B cell (primary cell): ENCODE measurements at places on chromosomes 7 and 10. TPM values are rescaled to one million over a fixed set of nuclear protein-coding genes. Genes with fewer than 3 reads are reported as not detected.

DNA sequence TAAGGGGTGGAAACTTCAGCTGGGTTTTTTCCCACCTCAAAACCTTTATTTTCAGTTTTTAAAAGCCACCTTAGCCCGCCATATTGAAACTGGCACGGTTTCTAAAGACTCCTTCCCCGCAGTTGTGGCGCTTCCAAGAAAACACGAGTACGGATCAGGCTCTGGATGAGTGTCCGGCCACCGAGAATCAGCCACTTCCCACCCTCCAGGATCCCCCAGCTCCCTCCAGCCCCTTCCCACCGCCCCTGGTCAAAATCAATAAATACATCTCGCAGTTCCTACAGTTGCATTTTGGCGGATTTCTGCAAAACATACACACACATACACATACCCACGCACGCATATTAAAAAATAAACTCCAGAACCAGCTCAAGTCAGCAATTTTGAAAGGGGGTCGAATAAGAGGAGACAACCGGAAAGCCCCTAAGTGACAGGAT lies 1.1 kb downstream of the SFMBT2 start:
- no peak for DNase-seq

- no peak for DNase-seq
Observed at GRCh38 chr7:85749696-85750453, 563.0 kb upstream of the SEMA3D start.

Gene CCDC146
- total RNA-seq, result 8.5 and 10.2 TPM in 2 replicates

Gene STEAP4
- total RNA-seq, result not detected in 2 replicates

DNA sequence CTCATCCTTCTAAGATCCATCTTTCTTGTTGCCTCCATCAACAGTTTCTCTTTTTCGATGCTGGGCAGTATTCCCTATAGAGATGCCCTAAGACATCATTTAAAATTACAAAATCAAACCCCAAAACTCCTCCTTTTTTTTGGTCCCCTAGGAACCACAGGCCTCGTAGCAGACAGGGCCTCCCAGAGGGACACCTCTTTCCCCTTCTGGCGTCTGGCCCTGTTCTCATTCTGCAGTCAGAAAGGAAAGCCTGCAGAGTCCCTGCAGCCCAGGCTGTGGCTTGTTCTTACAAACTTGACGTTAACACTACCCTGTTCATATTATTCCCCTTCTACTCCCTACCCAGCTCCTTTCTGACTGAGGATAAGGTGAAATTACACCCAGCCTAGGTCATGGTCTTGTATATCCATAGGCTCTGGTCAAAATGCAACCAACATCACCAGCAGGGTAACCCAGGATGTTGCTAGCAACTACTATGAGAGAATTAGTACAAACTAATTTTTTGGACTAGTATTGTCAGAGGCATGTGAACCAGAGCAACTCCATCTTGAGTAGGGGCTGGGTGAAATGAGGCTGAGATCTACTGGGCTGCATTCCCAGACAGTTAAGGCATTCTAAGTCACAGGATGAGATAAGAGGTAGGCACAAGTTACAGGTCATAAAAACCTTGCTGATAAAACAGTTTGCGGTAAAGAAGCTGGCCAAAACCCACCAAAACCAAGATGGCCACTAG lies 3.5 kb upstream of the EPHA1 start:
- no peak for DNase-seq

GRCh38 chr7:2631946-2632732 lies at the start of gene TTYH3:
Gene TTYH3 (plus strand): TSS chr7:2631986. CDS start chr7:2632156, 170 bp downstream.
- no peak for DNase-seq

DNA sequence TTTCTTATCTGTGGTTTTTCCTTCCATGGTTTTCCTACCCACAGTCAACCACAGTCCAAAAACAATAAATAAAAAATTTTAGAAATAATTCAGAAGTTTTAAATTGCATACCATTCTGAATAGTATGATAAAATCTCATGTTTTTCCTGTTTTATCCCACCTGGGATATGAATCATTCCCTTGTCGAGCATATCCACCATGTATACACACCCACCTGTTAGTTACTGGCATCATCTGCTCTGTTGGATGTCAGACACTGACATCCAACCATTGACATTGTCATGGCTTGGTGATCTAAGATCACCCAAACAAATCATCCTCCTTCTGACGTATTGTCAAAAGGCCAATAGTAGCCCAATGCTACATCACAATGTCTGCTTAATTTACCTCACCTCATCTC lies 749.8 kb downstream of the TNS3 start:
- no peak for DNase-seq

DNA sequence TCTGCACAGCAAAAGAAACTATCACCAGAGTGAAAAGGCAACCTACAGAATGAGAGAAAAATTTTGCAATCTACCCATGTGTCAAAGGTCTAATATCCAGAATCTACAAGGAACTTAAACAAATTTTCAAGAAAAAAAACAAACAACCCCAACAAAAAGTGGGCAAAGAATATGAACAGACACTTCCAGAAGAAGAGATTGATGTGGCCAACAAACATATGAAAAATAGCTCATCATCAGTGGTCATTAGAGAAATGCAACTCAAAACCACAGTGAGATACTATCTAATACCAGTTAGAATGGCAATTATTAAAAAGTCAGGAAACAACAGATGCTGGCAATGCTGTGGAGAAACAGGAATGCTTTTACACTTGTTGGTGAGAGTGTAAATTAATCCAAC lies 7.1 kb upstream of the MKLN1 start:
- DNase-seq, result no peak

DNA sequence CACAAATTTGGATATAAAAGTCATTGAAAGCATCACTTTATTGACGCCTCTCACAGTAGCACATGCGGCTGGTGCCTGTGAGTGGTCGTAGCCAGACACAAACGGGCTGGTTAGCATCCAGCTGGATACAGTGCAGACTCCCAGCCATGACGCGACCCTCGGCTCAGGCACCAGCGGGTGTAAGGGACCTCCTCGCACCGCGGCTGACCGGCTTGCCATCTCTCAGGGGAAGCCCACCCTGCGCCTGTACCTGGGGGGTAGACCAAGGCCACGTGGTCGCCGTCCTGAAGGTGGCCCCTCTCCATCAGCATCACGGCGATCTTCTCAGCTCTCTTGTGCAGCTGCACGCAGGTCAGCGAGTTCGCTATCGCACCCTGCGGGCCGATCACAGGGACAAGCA lies 213.8 kb downstream of the ZMYND11 start:
- DNase-seq, result no peak

Gene CDH23
- 0.37 and 0.39 TPM in 2 replicates for total RNA-seq

Gene ZNF680
- 27.3 and 27.8 TPM in 2 replicates for total RNA-seq

GRCh38 chr10:32005050-32005449 lies 51.2 kb downstream of the KIF5B start:
- peak; percentile 57 for DNase-seq

DNA sequence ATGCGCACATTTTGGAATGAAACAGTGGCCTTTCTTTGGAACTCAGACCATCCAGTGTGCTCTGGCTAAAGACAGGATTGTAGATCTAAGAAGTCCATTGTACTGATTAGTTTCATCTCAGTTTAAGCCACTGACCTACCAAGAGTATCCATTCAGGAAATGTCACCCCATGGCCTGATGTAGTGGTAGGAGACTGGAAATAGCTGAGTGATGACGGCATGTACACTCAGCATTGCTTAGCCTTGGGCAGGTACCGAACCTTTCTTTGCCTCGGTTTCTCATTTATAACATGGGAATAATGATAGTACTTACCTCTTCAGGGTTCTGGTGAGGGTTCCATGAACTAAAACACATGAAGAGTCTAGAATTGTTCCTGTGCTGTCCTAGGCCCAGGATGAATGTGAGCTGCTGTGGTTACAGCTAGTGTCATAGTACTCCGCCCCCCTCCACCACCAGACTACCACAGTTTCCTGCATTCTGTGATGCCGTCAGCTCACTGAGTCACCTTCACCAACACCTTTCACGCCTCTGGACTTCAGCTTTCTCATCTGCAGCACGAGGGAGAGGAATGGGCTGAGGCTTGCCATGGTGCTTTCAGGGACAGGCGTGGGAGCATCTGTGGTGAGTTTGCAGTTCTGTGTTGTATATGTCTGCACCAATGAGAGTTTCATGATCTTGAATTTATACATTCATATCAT lies 484.0 kb upstream of the GALNT17 start:
- DNase-seq, result peak; percentile 9

Gene PSD
- 0.81 and 1.6 TPM in 2 replicates for total RNA-seq

Gene LAMB4
- total RNA-seq, result not detected in 2 replicates

Gene ZNF722
- not detected in 2 replicates for total RNA-seq

Gene ELAPOR2
- total RNA-seq, result 8.3 and 11.1 TPM in 2 replicates

DNA sequence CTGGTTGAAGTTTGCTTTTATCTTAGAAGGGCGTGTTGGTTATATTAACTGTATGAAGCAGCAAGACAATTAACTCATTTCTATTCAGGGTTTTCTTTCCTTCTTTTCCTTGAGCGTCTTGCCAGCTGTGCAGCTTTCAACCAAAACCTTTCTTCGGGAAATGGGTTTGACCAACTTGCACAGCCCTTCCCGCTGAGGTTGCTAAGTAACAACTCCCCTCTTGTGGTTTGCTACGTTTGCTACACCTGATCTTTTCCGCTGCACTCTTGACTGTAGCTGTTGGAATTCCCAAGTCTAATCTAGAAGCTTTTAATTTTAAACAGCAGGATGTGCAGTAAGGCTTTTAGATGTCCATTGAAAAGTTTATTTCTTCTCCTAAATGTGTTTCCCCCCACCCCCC lies 116.9 kb downstream of the CDCA7L start:
- no peak for DNase-seq

GRCh38 chr10:100364735-100365391 lies 17.8 kb downstream of the SCD start:
- DNase-seq, result no peak

Gene SHH
- not detected in 2 replicates for total RNA-seq

GRCh38 chr10:11150231-11150731 lies 132.6 kb downstream of the CELF2 start:
- peak; percentile 29 for DNase-seq

GRCh38 chr10:11208243-11208642 lies 190.6 kb downstream of the CELF2 start:
- no peak for DNase-seq

- DNase-seq, result peak; percentile 32
Observed at GRCh38 chr10:119231654-119232053, 24.3 kb downstream of the GRK5 start.

DNA sequence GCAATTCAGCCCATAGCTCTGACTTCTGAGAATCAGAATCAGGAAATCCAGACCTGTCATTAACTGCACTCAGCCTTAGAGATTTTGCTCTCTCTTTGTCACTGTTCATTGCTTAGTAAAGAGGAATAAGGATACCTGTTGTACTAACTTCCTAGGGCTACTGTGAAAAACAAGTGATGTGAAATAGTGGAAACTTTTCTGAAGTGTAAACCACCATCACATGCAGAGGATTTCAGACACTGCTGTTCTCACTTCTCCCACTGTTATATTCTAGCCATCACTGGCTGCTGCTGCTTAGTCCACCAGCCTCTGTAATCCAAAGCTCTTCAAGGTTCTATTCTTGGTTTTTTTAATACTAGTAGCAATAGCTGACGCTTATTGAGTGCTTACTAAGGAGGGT lies 129.6 kb upstream of the CCDC6 start:
- DNase-seq, result no peak

Gene CD36
- total RNA-seq, result 0.37 and 1.3 TPM in 2 replicates

GRCh38 chr7:32378988-32379387 lies 111.2 kb downstream of the LSM5 start:
- no peak for DNase-seq

Gene PTPN20
- 2.4 and 4.2 TPM in 2 replicates for total RNA-seq

DNA sequence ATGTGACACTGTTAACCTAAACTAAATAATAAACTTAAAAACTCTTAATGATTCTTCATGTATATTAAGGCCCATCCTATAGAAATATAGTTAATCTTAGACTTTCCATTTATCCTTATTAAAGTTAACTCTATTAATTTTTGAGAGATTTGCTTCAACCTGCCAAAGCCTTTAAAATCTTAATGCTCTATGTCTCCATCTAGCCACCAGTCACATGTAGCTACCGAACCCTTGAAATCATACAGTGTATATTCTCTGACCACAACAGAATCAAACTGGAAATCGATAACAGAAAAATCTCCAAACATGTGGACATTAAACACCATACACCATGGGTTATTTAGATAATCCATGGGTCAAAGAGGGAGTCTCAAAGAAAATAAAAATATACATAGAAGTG lies 51.9 kb downstream of the ASZ1 start:
- no peak for DNase-seq

Gene HGF
- not detected in 2 replicates for total RNA-seq

DNA sequence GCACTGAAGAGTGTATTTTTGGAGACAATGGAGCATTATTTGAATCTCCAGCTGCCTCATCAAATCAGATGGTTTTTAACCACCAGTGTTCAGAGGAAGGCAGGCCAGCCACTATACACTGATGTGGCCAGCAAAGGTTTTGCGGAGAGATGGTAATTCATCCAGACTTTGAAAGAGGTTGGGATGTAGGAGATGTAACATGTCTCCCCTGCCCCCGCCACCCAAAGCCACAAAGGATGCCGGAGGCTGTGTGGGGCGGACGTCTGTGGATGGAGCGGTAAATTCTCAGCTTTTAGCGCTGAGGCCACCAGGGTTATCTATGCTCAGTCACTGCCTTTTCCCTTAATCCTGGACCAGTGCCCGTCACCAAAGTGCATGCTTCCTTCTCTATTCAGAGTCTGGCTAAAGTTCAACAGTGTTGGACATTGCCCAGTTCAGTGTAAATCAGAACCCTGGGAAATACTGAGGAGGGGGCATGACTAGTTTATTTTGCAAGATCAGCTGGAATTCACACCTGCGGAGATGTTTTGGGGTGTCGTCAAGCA lies 3.7 kb upstream of the TRIP6 start:
- no peak for DNase-seq

GRCh38 chr10:70753841-70754621 lies 31.1 kb downstream of the TBATA start:
- DNase-seq, result no peak

Gene SPDYE1
- total RNA-seq, result 0.10 TPM in 1 of 2 replicates, not detected in the other

Gene BBIP1
- total RNA-seq, result 35.1 and 46.1 TPM in 2 replicates

- peak; percentile 5 for DNase-seq
Observed at GRCh38 chr7:93622036-93623033, 47.8 kb upstream of the CALCR start.

Gene DYNC1I1
- not detected in 2 replicates for total RNA-seq

Gene HKDC1
- total RNA-seq, result not detected in 2 replicates

Gene BCL7B
- 61.9 and 64.5 TPM in 2 replicates for total RNA-seq

DNA sequence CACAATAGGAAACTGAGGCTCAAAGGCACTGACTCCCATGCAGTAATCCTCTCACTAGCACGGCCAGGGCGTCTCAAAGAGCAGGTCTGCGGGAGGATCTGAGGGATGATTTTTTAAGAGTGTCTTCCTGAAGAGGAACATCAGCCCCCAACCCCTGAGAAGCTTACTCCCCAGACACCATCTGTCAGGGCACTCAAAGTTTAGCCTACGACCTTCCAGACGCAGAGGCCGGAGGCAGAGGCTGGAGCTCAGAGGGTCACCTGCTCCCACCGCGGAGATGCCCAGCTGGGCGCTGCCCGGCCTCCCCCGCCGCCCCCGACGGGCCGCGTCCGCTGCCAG lies 1.7 kb downstream of the ZNF777 start:
- no peak for DNase-seq
